RCC 7860 (cell line): ENCODE measurements at places on chromosomes 1 and 21.

DNA sequence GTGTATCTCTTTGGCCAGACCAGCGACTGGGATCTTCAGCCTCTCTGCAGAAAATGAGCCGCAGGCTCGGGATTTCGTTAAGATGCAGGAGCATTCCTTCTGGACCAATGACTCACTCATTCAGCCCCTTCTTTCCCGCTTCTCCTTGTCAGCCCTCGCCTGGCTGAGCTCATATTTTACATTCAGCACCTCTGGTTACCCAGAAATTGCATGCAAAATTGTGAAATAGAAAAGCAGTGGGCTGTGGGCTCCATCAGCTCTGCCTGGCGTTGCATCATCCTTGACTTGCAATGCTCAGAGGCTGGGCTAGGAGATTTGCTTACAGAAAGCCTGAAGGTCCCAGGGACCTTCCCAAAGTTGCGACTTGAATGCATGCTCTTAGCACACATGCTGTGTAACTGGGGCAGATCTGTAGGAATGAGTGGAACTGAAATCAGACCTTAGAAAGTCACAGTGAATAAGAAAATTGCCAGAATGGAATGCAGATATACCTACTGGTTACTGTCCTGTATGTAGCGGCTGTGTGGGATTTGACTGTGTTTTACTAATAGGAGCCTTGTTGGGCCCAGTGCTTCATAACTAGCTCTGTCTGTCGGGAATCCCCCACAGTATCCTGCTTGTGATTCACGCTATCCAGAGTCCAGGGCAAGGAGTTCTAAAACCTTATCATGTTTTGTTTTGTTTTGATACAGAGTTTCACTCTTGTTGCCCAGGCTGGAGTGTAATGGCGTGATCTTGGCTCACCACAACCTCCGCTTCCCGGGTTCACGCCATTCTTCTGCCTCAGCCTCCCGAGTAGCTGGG lies 444.8 kb downstream of the KIF26B start:
- peak; percentile 56 for DNase-seq

- DNase-seq: no peak
Observed at GRCh38 chr1:25216123-25216522, 16.2 kb downstream of the SYF2 start.

DNA sequence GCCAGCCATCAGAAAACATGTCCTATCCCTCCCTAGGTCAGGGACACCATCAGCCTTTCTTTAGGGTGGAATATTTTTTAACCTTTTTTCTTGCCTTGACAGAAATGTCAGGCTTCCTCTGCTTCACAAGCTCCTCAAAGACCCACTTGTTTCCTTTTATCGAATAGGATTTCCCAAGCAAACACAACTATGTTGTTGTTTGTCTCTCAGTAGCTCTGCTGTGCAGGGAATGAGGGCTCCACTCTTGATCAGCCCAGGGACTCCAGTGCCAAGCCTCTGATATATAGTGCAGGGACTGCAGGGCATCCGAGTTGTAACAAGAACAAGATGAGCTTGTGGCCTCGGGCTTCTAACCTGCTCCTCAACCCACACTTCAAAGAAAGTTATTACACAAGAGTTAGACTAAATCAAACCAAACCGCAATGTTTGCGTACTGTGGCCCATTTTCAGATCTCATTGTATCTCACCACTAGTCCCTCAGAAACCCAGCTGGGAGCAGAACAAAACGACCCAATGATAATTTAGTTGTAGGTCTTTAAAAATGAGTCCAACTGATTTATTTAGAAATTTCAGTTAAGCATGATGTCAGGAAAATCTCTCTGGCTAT lies 108.1 kb downstream of the ATG4C start:
- DNase-seq: no peak

DNA sequence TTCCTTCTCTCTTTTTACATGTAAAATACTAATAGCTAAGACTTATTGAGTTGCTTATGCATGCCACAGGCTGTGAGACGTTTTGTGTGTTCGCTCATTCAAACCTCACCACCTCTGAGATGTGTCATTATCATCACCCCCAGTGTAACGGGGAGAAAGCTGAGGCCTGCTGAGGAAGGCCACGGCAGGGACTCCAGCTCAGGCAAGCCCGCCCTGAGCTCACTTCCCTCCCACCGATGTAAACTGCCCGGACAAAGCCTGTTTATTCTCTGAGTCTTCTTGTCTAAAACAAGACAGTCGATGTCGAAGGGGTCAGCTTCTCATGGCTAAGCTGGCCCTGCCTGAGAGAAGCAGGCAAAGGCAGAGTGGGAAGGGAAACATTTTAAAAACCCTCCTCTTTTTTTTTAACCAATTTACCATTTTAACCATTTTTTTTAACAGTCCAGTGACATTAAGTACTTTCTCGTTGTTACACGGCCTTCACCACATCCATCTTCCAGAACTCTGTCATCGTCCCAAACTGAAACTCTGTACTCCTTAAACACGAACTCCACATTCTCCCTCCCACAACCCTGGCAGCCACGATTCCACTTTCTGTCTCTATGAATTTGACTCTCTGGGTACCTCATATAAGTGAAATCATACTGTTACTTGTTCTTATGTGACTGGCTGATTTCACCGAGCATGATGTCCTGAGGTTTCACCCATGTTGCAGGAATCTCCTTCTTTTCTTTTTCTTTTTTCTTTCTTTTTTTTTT lies 204.8 kb upstream of the GALNT2 start:
- DNase-seq: no peak

DNA sequence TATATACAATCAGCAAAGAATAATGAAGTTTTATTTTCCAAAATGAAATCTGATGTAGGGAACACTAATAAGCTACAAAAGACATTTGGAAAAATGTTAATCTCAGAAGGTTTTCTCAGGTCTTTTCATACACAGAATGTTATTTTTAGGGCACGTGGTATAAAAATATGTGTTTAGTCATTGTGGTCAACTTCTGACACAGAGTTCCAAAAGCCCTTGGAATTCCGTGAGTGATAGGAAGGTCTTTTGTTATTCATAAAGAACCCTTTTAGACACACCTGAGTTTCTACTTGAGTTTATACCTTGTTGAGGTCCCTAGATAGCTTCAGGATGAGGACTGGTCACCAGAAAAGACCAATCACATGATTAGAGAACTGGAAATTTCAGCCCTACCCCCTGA lies 277.6 kb upstream of the NCAM2 start:
- DNase-seq: peak; percentile 34

DNA sequence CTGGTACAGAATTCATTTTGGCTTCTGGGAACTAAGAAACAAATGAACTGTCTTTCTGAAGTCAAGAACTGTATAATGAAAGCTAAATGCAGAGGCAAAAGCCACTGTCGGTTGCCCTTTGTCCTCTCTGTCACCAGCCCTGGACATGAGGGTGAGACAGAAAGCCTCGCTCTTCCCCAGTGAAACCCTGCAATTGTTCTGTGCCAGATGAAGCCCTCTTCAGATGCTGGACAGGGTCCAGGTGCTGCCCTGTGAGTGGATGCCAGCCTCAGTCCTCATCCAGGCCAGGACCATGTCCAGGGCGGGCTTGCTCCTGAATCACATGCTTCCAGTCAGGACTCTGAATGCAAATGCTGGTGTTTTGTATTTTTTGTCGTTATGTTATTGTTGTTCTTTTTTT lies 138.7 kb downstream of the RUNX1 start:
- DNase-seq: no peak

- DNase-seq: peak; percentile 28
Observed at GRCh38 chr1:111754984-111755330, 744 bp upstream of the DDX20 start.

GRCh38 chr1:199979071-199979470 lies 48.4 kb upstream of the NR5A2 start:
- DNase-seq: no peak

GRCh38 chr1:38128926-38129453 lies 82.4 kb upstream of the POU3F1 start:
- no peak for DNase-seq

GRCh38 chr1:226717256-226717909 lies 21.7 kb downstream of the ITPKB start:
- peak; percentile 41 for DNase-seq
